ENCODE measurements at places on chromosomes 2 and 18. TPM values are rescaled to one million over a fixed set of nuclear protein-coding genes. Genes with fewer than 3 reads are reported as not detected.
A peak's percentile ranks its signal among the peaks of the same experiment; 100 is the strongest.

DNA sequence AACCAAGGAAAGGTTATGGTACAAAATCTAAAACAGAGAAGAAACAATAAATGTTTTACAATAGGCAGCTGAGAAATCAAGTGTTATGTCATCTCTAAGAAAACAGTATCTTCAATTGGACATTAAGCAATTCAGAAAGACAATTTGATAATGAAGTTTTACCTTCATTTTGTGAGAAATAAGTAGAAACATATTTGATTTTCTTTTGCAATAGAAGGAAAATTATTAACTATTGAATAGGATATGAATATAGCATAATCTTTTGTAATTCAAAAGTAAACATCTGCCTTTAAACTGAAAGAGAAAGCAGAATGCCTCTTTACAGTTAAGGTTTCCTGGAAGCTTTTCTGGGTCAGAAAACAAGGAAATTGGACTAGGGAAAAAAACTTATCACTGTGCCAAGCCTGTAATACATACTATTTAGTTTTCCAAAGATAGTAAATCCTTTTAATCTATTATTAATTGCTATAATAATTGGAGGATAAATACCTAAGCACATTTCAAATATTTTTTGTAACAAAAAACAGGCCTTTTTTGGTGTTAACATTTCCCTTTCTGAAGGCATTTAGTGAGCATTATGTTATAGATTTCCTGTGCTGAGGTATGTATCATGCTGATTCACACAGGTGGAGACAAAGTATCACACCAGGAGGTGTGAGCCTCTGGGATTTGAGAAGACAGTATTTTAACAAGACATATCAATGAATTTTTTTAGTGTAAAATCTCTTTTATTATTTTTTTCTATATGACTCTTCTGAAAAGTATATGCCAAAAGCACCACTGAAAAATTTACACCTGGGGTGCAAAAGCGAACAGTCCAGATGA lies 947.0 kb upstream of the CDH2 start:
- DNase-seq: no peak

SLC4A3 gene
- total RNA-seq: 1.1 TPM

ASPRV1 gene
- 1.1 TPM for total RNA-seq

DNA sequence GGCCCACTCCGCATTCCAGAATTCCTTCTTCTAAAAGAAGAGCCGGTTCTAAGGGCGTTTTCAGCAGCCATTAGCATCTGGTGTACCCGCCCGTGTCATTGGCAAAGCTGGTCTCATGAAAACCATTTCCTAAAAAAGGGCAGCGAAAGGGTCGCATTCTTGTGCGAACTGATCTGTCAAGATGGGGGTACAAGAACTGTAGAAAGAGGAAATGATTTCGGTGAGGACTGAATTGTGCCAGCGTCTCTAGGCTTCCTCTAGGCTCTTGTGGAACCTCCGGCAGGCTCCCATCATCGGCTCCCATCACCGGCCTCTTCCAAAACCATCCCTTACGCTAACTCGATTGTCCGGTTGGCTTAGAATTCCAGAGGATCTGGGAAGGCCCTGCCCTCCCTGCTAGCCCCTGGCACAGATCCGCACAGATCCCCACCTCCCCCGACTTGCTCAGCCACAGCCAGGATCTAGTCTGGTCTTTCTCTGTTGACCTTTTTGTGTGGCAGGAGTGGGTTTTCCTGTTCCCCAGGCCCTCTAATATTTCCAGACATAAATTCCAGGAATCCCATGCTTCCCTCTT lies 1.3 kb downstream of the RAB31 start:
- peak; percentile 64 for DNase-seq

GRCh38 chr2:85852152-85852840 lies 36.5 kb downstream of the ST3GAL5 start:
- DNase-seq: no peak

GRCh38 chr2:172484253-172484652 lies 56.9 kb downstream of the ITGA6 start:
- no peak for DNase-seq

DNA sequence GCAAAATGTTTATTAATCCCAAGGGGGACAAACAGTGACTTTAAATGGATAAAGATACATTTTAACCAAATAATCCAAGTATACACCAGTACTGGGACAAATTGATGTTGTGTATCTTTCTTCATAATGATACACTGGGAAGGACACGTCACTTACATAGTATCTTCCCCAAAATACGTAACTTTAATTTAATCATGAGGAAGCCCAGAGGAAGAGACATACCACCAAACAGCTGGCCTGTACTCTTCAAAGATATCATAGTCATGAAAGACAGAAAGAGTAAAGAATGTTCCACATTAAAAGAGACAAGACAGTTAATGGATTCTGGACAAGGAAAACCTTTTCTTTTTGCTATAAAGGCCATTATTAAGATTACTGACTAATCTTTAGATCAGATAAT lies 37.1 kb downstream of the AGFG1 start:
- DNase-seq: no peak
